Suprapubic skin (tissue), 4 donors: ENCODE measurements at places on chromosomes 2 and 18. TPM values are rescaled to one million over a fixed set of nuclear protein-coding genes. Genes with fewer than 3 reads are reported as not detected.
A peak's percentile ranks its signal among the peaks of the same experiment; 100 is the strongest.

- H3K4me1 ChIP-seq: no peaks in the 10 kb centered on the region
- H3K27me3 ChIP-seq: no peaks in the 10 kb centered on the region
- H3K4me3 ChIP-seq: no peak overlapping the region
- DNase-seq: no peak
- H3K27ac ChIP-seq: no peak overlapping the region
These were observed 18.5 kb upstream of the LRATD1 start for GRCh38 chr2:14614017-14614416.

DNA sequence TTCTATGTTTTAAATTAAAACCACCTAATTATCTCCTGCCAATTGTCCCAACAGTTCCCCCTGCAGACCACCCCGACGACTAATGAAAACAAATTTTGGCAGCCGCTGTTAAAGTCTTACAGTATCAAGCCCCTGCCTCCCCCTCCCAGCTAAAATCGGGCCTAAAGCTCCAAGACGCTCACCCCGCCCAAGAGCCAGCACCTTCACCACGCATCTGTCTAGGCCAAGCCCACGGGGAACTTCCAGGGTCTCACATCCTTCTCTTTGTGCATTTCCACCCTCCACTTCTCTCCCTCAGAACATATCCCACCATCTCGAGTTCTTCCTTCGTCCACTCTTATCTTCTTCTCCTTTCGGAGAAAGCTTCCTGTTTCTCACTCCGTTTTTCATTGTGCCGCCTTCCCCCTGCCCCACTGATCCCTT is 445 bp downstream of the PRPF40A start:
- H3K4me3 ChIP-seq: peak overlapping the region; percentile 72
- H3K4me1 ChIP-seq: peaks cover 54% of the 10 kb centered on the region

GRCh38 chr2:171630812-171631626 is 56.2 kb upstream of the DYNC1I2 start:
- peaks cover 5% of the 10 kb centered on the region for H3K27me3 ChIP-seq
- no peak for DNase-seq
- no peak overlapping the region for H3K27ac ChIP-seq

DNA sequence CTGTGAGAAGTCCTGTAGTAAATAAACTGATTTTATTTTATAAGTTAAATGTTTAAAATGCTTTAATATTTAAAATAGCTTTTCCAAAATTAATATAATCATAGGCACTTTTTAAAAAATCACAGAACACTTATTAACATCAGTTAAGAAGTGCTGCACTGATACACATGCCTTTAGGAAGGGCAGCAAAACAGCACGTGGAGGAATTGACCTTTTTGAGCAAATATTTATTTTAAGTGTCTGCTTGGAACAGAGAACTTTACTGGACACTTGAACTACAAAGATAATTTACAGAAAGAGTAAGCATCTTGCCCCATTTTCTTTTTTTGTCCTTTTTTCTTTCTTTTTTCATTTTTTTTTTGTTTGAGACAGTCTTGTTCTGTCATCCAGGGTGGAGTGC is 87.7 kb upstream of the NARS1 start:
- H3K27ac ChIP-seq: no peak overlapping the region
- DNase-seq: no peak
- H3K4me1 ChIP-seq: peaks cover 22% of the 10 kb centered on the region
- H3K4me3 ChIP-seq: no peak overlapping the region

DNA sequence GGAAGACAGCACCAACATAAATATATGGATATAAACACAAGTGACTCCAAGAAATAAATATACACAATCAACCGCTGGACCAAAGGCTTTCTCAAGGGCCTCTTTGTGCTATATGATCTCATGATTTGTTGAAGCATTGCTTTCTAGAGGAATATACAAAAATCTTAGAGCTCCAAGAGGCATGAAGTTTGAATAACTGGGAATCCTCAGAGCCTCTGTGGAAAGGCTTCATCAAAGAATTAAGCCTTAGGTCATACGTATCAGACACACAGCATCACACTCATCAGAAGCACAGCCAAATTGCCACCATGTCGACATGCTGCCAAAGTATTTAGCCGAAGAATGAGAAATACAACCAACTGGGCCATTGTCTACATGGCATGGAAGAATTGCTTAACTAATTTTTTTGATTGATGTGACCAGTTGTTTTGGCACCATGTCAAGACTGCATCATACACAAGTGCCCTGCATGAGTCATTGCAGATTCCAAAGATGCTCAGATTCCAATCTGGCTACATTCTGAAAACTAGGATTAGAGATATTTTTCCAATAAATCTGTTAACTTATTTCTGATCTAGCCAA is 860.6 kb upstream of the ZEB2 start:
- H3K27ac ChIP-seq: no peak overlapping the region
- no peaks in the 10 kb centered on the region for H3K4me1 ChIP-seq
- no peaks in the 10 kb centered on the region for H3K36me3 ChIP-seq
- H3K27me3 ChIP-seq: no peaks in the 10 kb centered on the region

GRCh38 chr2:210562091-210562490 is 5.7 kb downstream of the CPS1 start:
- H3K4me1 ChIP-seq: no peaks in the 10 kb centered on the region
- no peak for DNase-seq
- H3K27me3 ChIP-seq: no peaks in the 10 kb centered on the region
- no peaks in the 10 kb centered on the region for H3K36me3 ChIP-seq

- DNase-seq: no peak
- no peaks in the 10 kb centered on the region for H3K27me3 ChIP-seq
- no peaks in the 10 kb centered on the region for H3K36me3 ChIP-seq
- no peaks in the 10 kb centered on the region for H3K4me1 ChIP-seq
These were observed 241.4 kb upstream of the ACVR2A start for GRCh38 chr2:147603447-147603846.

DNA sequence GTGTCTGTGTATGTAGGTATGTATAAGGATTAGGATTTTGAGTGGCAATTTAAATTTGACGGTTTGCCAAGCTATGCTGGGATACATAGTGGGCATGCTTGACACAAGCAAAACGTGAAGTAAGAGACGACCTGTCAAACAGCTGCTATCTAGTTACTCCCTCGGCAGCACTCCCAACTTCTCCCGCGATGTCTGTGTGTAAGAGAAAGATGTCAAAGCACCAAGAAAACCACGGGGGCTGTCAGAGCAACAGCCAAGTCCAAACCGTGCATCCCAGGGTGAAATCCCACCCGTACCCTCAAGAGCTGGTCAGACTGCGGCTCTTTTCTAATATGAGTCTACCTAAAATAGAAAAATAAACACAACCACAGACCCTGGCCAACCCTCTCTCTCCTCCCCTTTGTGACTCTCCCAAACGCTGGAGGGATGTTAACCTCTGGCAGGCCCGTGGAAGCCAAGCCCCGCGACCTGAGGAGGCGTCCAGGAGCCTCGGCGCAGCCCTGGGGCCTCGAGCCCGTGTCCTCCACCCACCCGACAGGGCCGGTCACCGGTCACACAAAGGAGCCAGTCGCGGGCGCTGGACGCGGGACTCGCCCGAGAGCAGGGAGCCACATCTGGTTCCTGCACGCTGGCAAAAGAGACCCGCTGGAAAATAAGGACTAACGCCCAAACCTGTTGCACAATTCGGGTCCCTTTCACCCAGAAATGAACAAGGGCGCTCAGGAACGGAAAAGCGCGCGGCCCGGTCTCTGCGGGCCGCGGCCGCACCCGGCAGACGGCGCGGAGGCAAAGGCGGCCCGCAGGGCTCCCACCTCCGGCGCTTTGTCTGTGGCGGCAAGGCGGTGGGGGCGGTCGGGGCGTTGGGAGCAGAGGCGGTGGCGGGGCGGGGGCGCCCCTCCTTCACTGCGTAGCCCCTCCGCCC is 925 bp downstream of the SESTD1 start:
- peak overlapping the region; percentile 96 for H3K27ac ChIP-seq
- peaks cover 28% of the 10 kb centered on the region for H3K4me1 ChIP-seq
- DNase-seq: peak; percentile 82
- H3K36me3 ChIP-seq: no peaks in the 10 kb centered on the region
- no peaks in the 10 kb centered on the region for H3K27me3 ChIP-seq
- H3K4me3 ChIP-seq: peak overlapping the region; percentile 91

DNA sequence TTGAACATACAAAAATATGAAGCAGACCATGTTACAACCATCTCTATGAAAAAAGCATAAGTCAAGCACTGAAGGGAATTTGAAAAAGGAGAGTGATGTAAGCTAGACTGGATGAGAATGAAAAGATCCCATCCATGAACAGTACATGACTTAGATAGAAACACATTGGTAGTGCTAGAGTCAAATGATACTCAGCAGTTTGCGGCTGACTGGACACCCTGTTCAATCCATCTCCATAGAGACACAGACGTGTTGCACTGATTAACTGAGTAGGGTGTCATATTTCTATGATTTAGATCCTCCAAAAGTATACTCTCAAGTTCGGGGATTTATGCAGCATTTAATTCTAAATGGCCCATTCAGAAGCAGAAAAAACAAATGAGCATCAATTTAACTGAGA is 674.3 kb upstream of the NRXN1 start:
- H3K36me3 ChIP-seq: no peaks in the 10 kb centered on the region
- DNase-seq: no peak
- H3K27me3 ChIP-seq: no peaks in the 10 kb centered on the region
- H3K27ac ChIP-seq: no peak overlapping the region

DNA sequence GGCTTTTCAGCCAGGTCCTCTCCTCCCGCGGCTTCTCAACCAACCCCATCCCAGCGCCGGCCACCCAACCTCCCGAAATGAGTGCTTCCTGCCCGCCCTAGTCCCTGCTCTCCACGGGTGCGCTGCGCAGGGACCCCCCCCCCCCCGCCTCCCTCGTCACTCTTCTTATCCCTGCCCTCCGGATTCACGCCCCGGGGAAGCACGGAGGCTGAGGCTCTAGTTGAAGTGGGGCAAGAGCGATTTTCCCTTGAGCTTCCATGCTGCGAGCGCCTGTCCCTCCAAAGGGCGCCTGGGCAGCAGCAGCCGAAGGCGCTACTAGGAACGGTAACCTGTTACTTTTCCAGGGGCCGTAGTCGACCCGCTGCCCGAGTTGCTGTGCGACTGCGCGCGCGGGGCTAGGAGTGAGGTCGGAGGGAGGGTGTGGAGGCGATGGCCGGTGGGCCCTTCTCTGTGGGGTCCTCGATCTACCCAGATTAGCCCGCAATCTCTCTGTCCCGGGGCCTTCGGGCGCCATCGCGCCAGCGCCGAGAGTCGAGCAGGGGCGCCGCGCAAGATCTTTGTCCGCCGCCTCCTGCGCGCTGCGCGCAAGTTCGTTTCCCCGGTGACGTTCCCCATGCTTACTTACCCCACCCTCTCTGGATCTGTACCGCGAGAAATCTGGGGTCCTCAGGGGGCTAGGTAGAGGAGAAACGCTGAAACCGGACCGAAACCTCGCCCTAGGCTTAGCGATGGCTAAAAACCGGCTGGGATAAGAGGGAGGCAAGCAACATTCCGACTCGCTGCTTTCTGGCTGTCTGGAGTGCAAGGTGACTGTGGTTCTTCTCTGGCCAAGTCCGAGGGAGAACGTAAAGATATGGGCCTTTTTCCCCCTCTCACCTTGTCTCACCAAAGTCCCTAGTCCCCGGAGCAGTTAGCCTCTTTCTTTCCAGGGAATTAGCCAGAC is 677 bp downstream of the GAD1 start:
- peaks cover 96% of the 10 kb centered on the region for H3K27me3 ChIP-seq
- H3K4me3 ChIP-seq: peak overlapping the region; percentile 55
- H3K36me3 ChIP-seq: no peaks in the 10 kb centered on the region
- no peak for DNase-seq
- peaks cover 76% of the 10 kb centered on the region for H3K4me1 ChIP-seq

DNA sequence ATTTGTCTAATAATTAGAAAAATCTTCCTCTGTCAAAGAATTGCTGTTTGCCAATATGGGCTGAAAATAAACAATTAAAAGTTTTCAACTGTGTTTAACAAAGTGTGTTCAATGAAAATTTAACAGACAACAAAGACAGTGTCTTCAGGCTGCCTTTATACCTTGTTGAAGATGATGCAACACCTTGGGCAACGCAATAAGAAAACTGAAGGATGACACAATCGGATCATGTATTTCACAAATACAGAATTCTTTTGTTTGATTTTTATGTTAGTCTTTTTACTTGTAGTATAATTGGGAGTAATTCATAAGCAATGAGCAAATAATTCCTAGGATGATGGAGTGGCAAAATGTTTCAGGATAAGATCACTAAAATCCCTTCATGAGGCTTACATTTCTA is 27.8 kb downstream of the CHN1 start:
- no peaks in the 10 kb centered on the region for H3K36me3 ChIP-seq
- no peaks in the 10 kb centered on the region for H3K4me1 ChIP-seq
- DNase-seq: no peak
- H3K4me3 ChIP-seq: no peak overlapping the region

- H3K36me3 ChIP-seq: no peaks in the 10 kb centered on the region
- H3K4me3 ChIP-seq: peak within 1 kb of the TSS; percentile 99
- H3K27me3 ChIP-seq: no peaks in the 10 kb centered on the region
- H3K27ac ChIP-seq: peak within 1 kb of the TSS; percentile 98
- peak; percentile 93 for DNase-seq
- H3K4me1 ChIP-seq: peaks cover 51% of the 10 kb centered on the region
These were observed at the start of gene SPOPL for GRCh38 chr2:138501425-138502254. TSS of gene SPOPL (plus strand) at chr2:138501770. CDS start at chr2:138550217, 48,447 bp downstream.

GRCh38 chr18:65632236-65632635 is 118.6 kb upstream of the CDH7 start:
- H3K27ac ChIP-seq: no peak overlapping the region
- no peak overlapping the region for H3K4me3 ChIP-seq
- no peaks in the 10 kb centered on the region for H3K36me3 ChIP-seq
- no peaks in the 10 kb centered on the region for H3K27me3 ChIP-seq
- DNase-seq: no peak
- no peaks in the 10 kb centered on the region for H3K4me1 ChIP-seq

- H3K4me1 ChIP-seq: no peaks in the 10 kb centered on the region
- no peak overlapping the region for H3K4me3 ChIP-seq
- H3K27ac ChIP-seq: no peak overlapping the region
- H3K36me3 ChIP-seq: peaks cover 8% of the 10 kb centered on the region
- DNase-seq: no peak
These were observed 85.8 kb downstream of the PLEKHM3 start for GRCh38 chr2:207939342-207940108.

The VIT gene
- total RNA-seq: 5.6 TPM

The WDSUB1 gene
- total RNA-seq: 4.8 TPM

The SH3BP4 gene
- 66.1 TPM for total RNA-seq

The UGT1A8 gene
- not detected for total RNA-seq

The MATN3 gene
- 0.48 TPM for total RNA-seq
